ENCODE measurements at places on chromosomes 16 and 17.

GRCh38 chr17:1272701-1273100, 2.5 kb downstream of the BHLHA9 start:
- no peak for DNase-seq

DNA sequence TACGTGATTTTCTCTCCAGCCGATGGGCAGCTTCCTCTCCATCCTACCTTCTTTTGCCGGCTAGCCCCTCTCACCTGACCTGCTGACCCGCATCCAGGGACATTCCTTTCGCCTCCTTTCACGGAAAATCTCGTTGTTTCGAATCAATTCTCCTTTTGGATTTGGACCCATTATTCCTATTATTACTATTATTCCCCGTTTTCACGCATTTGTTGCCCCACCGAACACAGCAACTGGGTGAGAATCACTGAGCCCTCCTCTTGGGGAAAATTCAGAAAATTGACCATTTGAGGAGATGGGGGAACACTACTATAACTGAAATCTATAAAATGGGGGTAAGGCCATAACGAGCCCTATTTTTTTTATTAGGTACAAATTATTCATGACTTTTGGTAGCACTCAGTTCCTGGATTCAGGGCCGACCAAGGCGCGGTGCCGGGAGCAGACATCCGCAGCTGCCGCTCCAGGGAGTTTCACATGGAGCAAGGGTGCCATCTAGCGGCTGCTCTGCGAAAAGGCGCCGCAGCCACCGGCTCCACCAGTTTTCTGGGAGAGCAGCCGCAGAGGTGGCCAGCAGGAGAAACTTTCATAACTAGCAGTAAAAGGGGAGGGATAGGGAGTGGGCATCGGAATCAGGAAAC, 3.3 kb upstream of the HOXB8 start:
- peak; percentile 92 for DNase-seq

DNA sequence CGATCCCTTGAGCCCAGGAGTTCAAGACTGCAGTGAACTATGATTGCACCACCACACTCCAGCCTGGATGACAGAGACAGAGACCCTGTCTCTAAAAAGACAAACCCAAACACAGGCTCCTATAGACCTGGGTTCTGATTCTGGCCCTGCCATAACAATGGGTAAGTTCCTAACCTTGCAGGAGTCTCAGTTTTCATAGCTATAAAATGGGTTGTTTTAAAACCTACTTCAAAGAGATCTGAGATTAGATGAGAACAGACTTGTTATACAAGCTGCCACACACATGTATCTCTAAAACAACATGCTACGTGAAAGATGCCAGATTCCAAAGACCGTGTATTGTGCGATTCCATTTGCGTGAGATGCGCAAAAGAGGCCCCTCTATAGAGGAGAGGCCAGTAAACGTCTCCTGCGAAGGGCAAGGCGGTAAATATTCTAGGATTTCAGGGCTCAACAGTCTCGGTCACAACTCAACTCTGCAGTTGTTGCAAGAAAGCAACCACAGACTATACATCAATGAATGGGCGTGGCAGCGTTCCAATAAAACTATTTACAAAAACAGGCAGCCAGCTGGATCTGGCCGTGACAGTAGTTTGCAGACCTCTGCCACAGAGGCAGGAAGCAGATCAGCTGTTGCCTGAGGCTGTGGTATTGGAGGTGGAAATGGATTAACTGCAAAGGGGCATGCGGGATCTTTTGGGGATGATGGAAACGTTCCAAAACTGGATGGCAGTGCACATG, 5.9 kb downstream of the CORO7 start:
- DNase-seq, result peak; percentile 91

GRCh38 chr16:12195296-12195695, 218.8 kb downstream of the SNX29 start:
- no peak for DNase-seq

GRCh38 chr17:71503710-71504465, 616.9 kb upstream of the SOX9 start:
- DNase-seq, result no peak
